PC-3 (cell line): ENCODE measurements at places on chromosomes 5 and 9. TPM values are rescaled to one million over a fixed set of nuclear protein-coding genes. Genes with fewer than 3 reads are reported as not detected.
A peak's percentile ranks its signal among the peaks of the same experiment; 100 is the strongest.

- 0 out of 2 replicates have a peak, but pooled peaks cover 5% of the 10 kb centered on the region for H3K27me3 ChIP-seq
- no peak overlapping the region for H3K27ac ChIP-seq
- peak; percentile 42 for DNase-seq
- no peaks in the 10 kb centered on the region for H3K36me3 ChIP-seq
Measured at GRCh38 chr5:66757219-66757833, 161.1 kb downstream of the MAST4 start.

GRCh38 chr5:116576053-116576713 is 1.6 kb upstream of the SEMA6A start:
- no peak overlapping the region for H3K27ac ChIP-seq
- H3K27me3 ChIP-seq, result peaks cover 50% of the 10 kb centered on the region
- DNase-seq, result peak; percentile 52

- H3K27ac ChIP-seq, result no peak overlapping the region
- no peaks in the 10 kb centered on the region for H3K4me1 ChIP-seq
- DNase-seq, result no peak
- H3K36me3 ChIP-seq, result no peaks in the 10 kb centered on the region
- no peaks in the 10 kb centered on the region for H3K27me3 ChIP-seq
Measured at GRCh38 chr5:129768735-129769134, 20.8 kb downstream of the MINAR2 start.

The OR13C8 gene
- total RNA-seq, result not detected in 2 replicates
